ENCODE measurements at places on chromosomes 5 and 9.

GRCh38 chr5:126192226-126192625 is 231.0 kb upstream of the GRAMD2B start:
- no peak for DNase-seq

DNA sequence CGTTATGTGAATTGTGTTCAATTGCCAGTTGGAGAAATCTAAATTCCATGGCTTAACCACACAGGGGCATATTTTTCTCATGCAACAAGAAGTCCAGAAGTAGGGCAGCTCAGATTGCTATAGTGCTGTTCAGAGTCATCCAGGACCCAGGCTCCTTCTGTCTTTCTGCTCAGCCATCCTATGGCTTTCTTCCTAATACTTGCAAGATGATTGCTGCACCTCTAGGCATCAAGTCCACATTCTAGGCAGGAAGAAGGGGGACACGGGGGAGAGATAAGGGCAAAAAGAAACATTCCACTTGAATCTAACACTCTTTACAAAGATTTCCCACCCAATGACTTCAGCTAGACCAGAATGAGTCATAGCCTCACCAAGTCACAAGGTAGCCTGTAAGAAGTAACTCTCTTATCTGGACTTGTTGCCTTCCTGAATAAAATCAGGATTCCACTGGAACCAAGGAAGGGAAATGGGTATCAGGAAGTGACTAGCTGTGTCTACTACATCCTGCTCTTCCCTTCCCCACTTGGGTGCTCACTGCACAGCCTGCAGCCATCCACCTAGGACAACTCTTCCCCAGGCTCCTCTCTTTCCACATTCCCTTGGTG is 5.3 kb downstream of the ERAP2 start:
- peak; percentile 89 for DNase-seq

- no peak for DNase-seq
Observed at GRCh38 chr9:127993721-127994120, 12.9 kb upstream of the EEIG1 start.

DNA sequence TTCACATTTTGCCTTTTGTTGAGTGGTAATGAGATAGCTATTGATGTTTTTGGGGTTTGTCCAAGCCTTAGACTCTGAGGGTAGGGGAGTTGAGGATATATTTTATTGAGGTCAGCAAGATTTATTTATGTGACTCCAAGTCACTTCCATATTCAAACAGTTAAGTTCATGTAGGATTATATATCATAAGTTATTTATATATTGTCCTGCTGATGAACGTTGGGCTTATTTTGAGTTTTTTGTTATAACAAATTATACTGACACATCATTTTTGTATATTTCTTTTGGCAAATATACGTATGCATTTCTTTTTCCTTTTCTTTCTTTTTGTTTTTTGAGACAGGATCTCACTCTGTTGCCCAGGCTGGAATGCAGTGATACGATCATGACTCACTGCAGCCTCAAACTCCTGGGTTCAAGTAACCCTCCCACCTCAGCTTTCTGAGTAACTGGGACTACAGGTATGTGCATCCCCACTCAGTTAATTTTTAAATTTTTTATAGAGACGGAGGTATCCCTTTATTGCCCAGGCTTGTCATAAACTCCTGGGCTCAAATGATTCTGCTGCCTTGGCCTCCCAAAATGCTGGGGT is 23.5 kb upstream of the IL12B start:
- peak; percentile 57 for DNase-seq

GRCh38 chr9:115121181-115121580 is 3.2 kb upstream of the TNC start:
- peak; percentile 98 for DNase-seq

- no peak for DNase-seq
Observed at GRCh38 chr9:121333950-121334773, 35.9 kb downstream of the STOM start.

DNA sequence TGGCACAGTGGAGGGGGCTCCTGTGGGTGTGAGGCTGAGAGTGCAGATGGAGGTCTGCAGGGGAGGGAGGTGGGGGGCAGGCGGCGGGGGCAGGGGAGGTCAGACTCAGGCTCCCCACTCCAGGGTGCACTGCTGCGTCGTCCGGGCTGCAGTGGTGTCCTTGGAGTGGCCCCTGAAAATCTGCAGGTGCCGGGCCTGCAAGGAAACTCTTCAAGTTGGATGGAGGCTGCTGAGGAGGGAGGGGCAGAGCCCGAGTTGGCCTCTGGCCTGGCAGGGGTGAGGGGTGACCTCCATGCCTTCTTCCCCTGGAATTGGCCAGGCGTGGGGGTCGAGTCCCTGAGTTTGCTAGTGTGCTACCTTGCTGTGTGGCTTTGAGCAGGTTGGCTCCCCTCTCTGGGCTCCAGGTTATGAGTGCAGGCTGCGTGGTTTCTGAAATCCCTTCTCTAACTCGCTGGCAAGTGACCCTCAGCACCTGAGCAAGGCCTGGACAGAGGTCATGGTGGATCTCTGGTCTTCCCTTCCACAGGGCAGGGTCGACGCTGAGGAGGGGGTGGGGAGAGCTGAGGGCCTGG is 888 bp downstream of the ADAMTSL2 start:
- DNase-seq, result no peak

DNA sequence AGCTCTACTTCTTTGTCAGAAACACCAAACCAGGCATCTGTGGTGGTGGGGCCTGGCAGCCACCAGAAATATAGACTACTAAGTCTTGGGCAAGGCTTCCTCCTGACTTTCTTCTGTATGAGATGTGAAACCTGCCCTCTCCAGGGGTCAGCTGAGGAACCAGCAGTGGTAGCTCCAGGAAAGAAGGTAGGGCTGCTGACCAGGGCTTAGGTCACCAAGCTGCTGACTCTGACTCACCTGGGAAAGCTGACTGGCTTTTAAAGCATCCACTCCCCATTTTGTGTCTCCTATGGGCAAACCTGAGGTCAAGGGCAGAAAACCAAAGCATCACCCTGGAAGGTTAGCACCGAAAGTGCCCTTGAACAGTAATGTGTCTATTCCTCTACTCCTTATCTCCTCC is 10.4 kb upstream of the SH3TC2 start:
- peak; percentile 93 for DNase-seq

GRCh38 chr5:59264639-59265245 is 628.8 kb downstream of the PDE4D start:
- no peak for DNase-seq

DNA sequence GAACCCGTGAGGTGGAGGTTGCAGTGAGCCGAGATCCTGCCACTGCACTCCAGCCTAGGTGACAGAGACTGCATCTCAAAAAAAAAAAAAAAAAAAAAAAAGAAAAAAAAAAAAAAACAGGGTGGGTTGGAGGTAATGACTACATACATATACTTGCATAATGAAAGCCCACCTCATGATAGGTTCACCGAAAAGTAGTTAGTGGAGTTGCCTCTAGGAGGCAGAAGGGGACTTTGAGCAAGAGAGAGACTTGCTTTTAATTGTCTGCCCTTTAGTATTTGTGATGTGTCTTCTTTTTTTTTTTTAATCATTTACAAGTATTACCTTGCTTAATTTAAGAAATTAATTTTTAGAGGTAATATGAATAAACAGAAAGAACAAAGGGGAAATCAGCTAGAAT is 99.8 kb downstream of the PPARGC1B start:
- no peak for DNase-seq

DNA sequence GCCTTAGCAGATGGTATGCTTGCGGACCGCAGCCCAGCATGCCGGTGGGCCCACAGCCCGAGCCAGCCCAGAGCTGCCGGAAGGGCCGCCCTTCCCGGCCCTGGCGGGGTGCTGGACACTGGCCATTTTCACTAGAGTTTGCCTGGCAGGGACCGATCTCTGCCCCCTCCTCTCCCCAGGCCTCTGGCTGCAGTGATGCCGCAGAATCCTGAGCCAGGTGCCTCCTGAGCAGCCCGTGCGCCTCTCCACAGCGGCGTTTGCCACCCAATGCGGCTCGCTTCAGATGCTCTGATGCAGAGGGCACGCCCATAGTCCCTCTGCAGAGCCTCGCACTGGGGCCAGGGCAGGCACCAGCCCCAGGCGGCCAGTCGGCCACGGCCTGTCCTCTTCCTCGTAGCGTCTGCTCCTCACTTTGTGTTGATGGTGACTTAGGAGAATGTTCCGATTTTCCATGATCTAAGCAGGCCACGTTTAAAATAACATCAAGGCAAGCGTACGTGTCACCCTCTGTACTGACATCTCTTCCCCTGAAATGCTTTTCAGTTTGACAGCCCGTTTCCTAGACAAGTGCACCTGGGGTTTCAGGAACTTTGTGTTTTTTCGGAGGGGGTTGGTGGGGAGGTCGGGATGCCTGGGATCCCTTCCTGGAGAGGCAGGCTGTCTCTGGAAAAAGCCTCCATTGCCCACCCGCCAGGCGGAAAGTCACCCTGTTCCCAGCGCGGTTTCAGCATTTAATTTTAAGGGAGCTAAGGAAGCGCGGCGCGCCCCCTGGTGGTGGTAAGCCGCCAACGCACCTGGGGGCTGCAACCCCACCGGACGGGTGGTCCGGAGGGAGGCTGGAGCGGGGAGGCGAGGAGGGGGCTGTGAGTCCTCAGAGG is 29.8 kb upstream of the HMCN2 start:
- DNase-seq, result peak; percentile 59

GRCh38 chr5:95725937-95726810 is 5.0 kb upstream of the RHOBTB3 start:
- no peak for DNase-seq

GRCh38 chr9:100913257-100913656 is 115.3 kb upstream of the PLPPR1 start:
- no peak for DNase-seq

GRCh38 chr9:91558879-91559278 is 135.2 kb upstream of the NFIL3 start:
- no peak for DNase-seq

- DNase-seq, result no peak
Observed at GRCh38 chr5:170819824-170820223, 36.3 kb downstream of the GABRP start.

GRCh38 chr9:137589441-137590122 is 730 bp downstream of the ZMYND19 start:
- DNase-seq, result peak; percentile 22

DNA sequence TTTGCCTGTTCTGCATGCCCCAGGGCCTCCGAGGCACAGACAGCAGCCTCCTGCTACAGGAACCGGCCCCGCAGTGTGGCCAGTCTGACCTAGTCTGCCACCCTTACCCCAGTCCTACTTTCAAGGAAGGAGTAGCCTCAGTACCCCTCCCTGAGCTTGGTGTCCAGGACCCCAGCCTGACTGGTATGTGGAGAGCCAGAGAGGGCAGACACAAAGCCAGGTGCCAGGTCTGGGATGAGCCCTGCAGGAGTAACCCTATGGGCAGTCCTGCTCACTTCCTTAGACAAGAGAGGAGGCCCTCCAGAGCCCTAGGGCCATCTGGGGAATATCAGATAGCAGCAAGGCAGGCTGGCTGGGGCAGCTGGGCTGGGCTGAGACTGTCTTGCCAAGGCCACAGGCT is 67.8 kb downstream of the NRG2 start:
- DNase-seq, result no peak

DNA sequence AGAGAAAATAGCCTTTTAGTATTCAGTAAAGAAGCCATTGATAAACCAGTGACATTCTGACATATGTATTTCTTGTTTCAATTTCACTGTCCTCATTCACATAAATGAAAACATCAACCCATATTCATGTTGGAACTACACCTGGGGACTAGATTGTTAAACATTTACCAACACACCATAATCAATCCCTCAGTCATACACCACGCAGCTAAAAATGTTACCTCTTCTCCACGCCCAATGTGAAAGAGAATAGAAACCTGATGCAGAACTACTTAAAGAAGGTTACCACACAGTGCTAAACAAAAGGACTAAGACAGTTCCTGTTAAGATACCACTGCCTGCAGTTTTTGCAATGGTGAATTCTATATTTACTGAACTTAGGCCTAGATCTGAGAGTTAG is 518.9 kb downstream of the PRELID2 start:
- DNase-seq, result no peak

GRCh38 chr5:39484673-39485072 is 59.9 kb upstream of the DAB2 start:
- DNase-seq, result no peak

GRCh38 chr9:34403554-34404380 is 27.1 kb upstream of the MYORG start:
- DNase-seq, result peak; percentile 94

- DNase-seq, result no peak
Observed at GRCh38 chr5:120609570-120609969, 145.5 kb downstream of the PRR16 start.

DNA sequence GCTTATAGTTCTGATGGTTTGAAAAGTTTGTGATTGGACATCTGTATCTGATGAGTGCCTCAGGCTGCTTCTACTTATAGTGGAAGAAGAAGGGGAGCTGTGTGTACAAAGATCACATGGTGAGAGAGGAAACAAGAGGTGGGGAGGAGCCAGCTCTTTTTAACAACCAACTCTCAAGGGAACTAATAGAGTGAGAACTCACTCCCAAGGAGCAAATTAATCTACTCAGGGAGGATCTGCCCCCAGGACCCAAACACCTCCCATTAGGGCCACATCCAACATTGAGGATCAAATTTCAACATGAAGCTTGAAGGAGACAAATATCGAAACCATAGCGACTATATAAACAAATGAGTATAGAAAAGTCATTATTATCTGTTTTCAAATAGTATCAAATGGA is 64.7 kb upstream of the PRLR start:
- DNase-seq, result no peak

GRCh38 chr5:180802325-180803180 is at the start of gene MGAT1:
Gene MGAT1, minus strand, starts transcription at chr5:180802806. Its CDS starts 9,835 bp downstream, at chr5:180792971.
- peak; percentile 74 for DNase-seq

- DNase-seq, result no peak
Observed at GRCh38 chr5:133663397-133664054, 51.2 kb upstream of the FSTL4 start.

DNA sequence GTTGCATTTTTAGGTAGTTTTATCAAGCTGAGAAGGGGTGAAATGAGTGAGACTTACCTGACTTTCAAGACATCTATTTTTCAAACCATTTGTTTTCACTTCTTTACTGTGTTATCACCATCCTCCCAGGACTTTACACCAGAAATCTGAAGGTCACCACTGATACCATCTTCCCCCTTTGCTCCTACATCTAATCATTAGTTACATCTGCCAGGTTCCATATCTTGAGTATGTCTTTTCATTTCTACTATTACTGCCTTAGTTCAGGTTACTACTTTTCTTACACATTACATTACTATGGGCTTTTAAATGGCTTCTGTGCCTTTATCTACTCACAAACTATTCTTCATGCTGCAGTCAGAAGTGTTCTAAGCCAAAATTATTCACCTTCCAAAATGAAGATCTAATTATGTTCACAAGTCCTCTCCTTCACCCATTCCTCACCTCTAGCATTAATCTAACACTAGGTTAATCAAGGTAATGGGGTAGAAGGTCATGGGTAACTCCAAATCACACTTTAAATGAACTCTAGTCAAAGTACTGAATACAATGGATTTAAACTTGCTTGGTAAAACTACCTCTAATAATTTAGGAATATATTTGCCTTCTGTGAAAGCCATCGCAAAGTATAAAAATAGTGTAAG is 2.1 kb upstream of the HSDL2 start:
- DNase-seq, result no peak

- DNase-seq, result peak; percentile 44
Observed at GRCh38 chr5:1546556-1546955, 22.8 kb upstream of the LPCAT1 start.
